ENCODE measurements at places on chromosomes 1 and 21. TPM values are rescaled to one million over a fixed set of nuclear protein-coding genes. Genes with fewer than 3 reads are reported as not detected.

DNA sequence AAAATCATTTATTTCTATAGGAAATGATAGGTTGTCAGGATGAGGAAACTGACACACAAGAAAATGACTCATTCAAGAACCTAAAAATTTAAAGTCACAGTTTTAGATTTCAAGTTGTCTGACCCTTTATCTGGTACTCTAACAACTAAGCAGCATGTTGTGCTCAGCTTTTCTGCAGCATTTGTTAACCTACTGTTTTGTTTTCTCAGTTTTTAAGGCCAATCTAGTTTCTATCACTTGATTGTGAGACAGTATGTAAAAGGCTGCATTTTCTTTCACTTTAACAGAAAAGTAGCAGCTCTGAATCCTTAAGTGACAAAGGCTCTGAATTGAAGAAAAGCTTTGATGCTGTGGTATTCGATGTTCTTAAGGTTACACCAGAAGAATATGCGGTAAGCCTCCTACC is 59.1 kb downstream of the RALGPS2 start:
- DNase-seq = no peak

The CYP4A22 gene
- polyA plus RNA-seq = 0.13 TPM

GRCh38 chr1:246293366-246294121 is 213.5 kb downstream of the SMYD3 start:
- DNase-seq = no peak

- no peak for DNase-seq
Measured at GRCh38 chr1:210655511-210655910, 326.8 kb downstream of the HHAT start.

GRCh38 chr21:45022736-45023135 is 51.6 kb upstream of the ADARB1 start:
- DNase-seq = no peak

GRCh38 chr1:210117198-210117597 is 115.4 kb upstream of the SERTAD4 start:
- no peak for DNase-seq

- no peak for DNase-seq
Measured at GRCh38 chr1:33140153-33141149, 41.4 kb downstream of the TRIM62 start.

DNA sequence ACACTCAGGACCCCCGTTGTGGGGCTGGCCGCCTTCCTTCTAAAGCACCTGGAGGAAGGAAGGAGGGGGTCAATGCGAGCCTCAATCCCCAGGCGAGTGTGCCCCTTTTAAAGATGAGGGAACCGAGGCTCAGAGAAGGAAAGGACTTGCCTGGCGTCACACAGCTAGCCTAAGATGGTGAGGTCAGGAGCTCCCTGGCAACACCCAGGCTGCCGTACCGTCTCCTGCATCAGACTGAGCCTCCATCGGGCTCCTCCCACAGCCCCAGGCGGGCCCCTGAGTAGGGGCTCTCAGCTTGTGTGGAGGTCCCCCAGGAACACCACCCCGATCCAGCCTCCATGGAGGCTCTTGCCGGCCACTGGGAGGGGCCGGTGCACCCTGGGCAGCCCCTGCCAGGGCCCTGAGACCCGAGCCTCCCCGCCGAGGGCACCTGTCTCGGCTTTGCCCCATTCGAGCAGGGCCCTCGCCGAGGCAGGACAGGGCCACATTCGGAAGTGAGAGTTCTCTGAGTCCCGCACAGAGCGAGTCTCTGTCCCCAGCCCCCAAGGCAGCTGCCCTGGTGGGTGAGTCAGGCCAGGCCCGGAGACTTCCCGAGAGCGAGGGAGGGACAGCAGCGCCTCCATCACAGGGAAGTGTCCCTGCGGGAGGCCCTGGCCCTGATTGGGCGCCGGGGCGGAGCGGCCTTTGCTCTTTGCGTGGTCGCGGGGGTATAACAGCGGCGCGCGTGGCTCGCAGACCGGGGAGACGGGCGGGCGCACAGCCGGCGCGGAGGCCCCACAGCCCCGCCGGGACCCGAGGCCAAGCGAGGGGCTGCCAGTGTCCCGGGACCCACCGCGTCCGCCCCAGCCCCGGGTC is at the start of gene AIRE:
AIRE (plus strand) TSS at position 739 of the 855 bp plus-strand sequence. CDS start 131 bp downstream, outside the sequence.
- DNase-seq = no peak

DNA sequence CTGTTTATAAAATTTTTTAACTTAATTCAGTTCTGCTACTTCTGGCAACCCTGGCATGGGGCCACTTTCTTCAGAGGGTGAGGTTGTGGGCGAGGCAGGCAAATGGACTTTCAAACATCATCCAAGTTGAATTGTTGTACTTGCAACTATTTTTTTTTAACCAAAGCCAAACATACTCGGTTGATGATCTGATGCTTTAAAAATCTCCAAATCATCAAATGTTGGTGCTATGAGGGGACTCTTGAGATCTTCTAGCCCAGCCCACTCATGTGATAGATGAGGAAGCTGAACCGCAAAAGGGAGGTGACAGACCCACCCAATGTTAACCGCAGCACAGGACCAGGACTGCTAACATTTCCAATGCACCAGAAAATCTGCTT is 6.7 kb downstream of the SLC1A7 start:
- no peak for DNase-seq

GRCh38 chr1:222543817-222544216 is 4.1 kb downstream of the HHIPL2 start:
- DNase-seq = no peak

GRCh38 chr21:38760017-38760761 is 45.5 kb upstream of the ETS2 start:
- no peak for DNase-seq

The VTCN1 gene
- 0.22 TPM for polyA plus RNA-seq

DNA sequence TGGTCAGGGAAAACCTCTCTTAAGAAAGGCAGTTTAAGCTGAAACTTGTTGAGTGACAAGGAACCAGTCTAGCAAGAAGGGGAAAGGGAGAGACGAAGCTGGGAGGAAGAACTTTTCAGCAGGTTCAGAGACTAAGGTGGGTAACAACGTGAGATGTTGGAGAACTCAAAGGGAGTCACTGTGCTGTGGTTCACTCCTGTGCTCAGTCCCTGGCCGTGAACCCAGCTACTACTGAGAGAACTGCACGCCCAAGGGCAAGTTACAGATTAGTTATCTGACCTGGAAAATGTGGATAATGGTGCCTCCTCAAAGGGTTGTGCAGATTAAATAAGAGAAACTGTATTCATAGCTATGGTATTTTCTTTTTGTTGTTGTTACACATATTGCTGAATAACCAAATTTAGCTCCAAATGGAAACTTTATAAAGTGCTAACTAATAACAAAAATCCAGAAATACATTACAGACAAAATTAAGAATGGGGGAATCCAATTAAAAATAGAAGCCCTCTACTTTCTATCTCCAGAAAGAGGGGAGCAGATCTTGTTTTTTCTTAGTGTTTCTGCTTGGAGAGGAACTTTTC is 2.9 kb downstream of the ZBTB40 start:
- no peak for DNase-seq

- no peak for DNase-seq
Measured at GRCh38 chr1:203685168-203685567, 58.5 kb downstream of the ATP2B4 start.

- DNase-seq = no peak
Measured at GRCh38 chr1:21869620-21870121, 57.6 kb downstream of the LDLRAD2 start.

The COL24A1 gene
- polyA plus RNA-seq = 3.8 TPM

GRCh38 chr1:17893891-17894631 is 138.9 kb downstream of the ACTL8 start:
- DNase-seq = no peak

The OPRD1 gene
- 0.74 TPM for polyA plus RNA-seq

The PEAR1 gene
- 29.2 TPM for polyA plus RNA-seq

DNA sequence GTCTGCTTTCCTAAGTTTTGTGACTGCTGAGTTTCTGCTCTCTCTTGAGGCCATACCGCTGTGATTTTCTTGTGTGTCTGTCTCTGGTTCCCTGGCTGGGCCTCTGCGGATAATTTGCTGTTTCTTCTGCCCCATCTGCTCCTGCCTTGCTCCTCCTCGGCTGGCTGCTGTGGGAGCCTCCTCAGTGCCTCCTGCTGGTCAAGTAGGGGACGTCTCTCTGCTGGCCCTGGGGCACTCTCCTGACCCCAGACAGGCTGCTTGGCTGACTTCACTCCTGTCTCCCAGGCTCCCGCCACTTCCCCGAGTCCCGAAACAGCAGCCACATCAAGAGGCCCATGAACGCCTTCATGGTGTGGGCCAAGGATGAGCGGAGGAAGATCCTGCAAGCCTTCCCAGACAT is 28.5 kb downstream of the ETNK2 start:
- no peak for DNase-seq

DNA sequence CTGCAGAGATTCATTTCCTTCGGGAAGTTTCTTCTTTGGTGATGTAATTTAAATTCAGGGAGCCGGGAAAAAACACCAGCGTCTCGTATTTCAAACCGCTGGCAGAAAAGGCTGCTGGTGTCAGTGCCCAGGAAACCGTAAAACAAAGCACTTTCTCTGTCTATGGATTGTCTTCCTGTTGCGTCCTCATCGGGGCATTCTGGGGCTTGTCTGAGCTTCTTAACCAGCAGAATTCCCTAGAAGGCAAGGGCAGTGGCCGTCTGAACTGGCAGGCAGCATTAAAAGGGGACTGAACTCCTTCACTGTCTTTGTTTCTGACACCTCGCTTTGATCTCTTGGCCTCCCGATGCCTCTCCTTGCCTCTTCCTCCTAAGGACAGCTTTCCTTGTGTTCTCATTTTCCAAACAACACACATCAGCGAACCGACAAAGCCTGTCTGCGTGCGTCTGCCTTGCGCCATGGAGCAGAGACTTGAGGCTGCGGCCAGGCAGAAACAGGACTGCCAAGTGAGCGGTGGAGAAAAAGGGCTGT is 391.6 kb upstream of the VAMP3 start:
- DNase-seq = peak; percentile 33

GRCh38 chr1:159877695-159878444 is 15.4 kb upstream of the VSIG8 start:
- DNase-seq = no peak

Data from hindlimb muscle (tissue), 1 donor.